ENCODE measurements at places on chromosomes 7 and 10.

- DNase-seq = no peak
These were observed 41.1 kb downstream of the GNAI1 start for GRCh38 chr7:80175744-80176143.

DNA sequence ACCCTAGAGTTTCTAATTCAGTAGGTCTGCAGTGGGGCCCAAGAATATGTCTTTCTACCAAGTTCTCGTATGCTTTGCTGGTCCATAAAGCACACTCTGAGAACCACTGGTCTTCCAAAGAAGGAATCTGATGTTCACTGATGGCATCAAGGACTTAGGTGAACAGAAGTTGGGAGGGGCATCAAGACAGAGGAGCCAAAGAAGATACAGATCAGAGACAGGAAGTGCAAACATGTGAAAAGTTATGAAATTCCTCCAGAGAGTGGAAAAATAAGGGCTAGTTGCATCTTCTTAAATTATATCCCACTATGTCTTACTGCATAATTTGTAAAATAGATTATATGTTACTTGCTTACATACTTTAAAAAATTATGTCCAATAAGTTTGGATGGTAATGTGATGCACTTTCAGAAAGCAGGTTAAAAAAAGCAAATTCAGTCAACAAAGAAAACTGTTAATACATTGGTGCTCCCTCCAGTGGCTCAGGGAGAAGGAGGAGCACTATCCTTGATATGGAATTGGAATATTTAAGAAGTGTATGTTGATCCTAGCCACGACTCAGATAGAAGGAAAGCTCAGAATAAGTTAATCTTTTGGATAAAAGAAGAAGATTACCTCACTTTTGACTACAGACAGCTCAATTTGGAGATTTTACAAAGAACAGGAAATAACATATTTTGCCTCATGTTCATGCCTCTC, 35.8 kb downstream of the CREB3L2 start:
- DNase-seq = no peak

GRCh38 chr7:137305901-137306621, 37.5 kb downstream of the PTN start:
- DNase-seq = no peak

GRCh38 chr10:50416181-50416824, 165.0 kb upstream of the ASAH2 start:
- no peak for DNase-seq

DNA sequence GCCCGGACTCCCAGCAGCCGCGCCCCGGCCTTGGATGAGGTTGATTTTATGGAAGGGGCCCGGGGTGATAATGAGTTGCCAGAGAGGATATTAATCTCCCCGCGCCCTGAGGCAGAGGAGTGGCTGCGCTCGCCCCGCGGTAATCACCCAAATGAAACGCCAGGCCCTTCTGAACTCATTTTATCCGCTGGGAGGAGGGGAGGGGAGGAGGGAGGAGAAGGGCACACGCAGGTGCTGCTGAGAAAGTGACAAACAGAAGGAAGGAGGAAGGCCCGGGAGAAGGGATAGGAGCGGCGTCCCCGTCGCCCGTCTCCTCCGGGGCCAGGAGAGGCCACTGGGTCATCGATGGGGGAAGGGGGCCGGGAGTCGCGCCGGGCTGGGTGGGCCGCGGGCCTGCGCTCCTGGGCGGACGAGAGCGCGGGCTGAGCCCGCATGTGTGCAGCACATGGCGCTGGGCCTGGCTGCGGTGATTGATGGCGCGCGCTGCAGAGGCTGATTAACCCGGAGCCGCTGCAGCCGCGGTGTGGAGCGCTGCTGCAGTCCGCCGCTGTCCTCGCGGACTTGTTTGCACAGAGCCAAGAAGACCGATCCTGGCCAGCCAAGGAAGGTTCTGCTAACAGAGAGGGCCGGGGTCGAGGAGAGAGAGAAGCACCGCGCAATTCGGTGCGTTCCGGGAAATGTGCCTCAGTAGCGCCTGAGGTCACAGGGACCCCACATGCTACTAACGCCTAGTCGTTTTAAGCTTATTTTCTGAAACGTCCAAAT, 6.5 kb downstream of the MNX1 start:
- DNase-seq = no peak

- DNase-seq = no peak
These were observed 1.3 kb upstream of the BMI1 start for GRCh38 chr10:22319547-22319979.

DNA sequence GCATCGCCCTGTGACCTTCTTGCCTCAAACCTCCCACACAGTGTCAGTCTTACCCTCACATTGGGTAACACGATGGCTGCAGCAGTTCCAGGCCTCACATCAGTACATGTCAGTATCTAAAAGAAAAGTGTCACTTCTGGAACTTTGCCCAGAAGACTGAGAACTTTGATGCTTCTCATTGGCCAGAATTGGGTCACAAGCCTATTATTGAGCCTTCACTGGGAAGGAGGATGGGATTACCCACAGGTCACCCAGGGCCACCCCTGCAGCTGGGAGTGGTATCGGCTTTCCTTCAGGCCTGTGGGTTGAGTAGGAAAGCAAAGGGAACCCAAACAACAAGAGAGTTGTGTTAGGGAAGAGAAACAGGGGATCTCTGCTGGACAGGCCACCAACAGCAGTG, 111.5 kb downstream of the NPY start:
- DNase-seq = no peak

GRCh38 chr10:69311309-69311708, 33.0 kb downstream of the HK1 start:
- no peak for DNase-seq

GRCh38 chr10:17518338-17518737, 63.9 kb upstream of the ST8SIA6 start:
- DNase-seq = no peak

- no peak for DNase-seq
These were observed 114.6 kb downstream of the CPED1 start for GRCh38 chr7:121103086-121103485.

- no peak for DNase-seq
These were observed 41.5 kb upstream of the CXCL12 start for GRCh38 chr10:44426247-44427034.

GRCh38 chr10:110034596-110034995, 26.8 kb downstream of the ADD3 start:
- DNase-seq = no peak

- no peak for DNase-seq
These were observed 63.7 kb downstream of the PROSER2 start for GRCh38 chr10:11886851-11887250.

GRCh38 chr10:35058134-35058533, 32.0 kb downstream of the CUL2 start:
- no peak for DNase-seq

DNA sequence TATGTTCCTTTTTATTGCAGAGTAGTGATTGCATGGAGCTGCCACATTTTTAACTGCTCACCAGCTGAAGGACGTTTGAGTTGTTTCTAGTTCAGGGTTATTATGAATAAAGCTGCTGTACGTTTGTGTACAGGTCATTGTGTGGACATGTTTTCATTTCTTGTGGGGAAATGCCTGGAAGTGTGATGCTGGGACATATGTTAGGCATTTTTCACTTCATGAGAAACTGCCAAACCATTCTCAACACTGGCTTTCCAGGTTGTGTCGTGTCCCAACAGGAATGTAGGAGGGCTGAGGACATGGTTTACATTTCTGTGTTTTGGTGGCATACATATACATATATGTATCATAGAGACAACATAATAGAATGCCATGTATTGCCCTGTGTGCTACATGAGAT, 73.0 kb downstream of the NEURL1 start:
- DNase-seq = no peak

DNA sequence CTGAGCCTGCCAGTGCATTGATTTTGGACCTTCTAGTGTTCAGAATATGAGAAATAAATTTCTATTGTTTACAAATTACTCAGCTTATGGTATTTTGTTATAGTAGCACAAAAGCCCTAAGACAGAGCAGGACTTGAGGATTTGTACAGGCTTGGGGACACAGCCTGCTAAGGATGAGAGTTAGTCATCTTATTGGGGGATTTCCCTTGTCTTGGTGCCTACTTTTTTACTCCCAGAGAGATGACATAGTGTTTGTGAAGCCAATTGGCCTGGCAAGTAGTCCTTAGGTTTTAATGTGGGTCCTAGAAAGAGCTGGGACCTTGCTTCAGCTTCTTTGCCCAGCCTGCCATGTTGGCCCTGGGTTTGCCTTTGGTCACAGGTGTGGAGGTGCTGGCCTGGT, 364.0 kb downstream of the REEP3 start:
- DNase-seq = no peak

DNA sequence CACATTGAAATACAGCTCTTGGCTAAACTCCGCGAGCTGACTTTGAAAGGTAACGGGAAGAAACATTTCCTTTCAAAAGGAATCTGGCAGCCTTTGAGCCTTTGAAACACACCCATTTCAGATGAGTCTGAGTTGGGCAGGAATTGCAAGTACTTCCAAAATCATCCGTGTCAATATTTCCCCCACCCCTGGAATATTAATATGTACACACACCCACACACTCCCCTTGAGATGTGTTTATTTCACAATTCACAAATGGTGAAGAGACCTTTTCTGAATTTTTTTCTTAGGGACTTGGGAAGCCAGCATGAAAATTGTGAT, 438.7 kb upstream of the NRP1 start:
- no peak for DNase-seq

DNA sequence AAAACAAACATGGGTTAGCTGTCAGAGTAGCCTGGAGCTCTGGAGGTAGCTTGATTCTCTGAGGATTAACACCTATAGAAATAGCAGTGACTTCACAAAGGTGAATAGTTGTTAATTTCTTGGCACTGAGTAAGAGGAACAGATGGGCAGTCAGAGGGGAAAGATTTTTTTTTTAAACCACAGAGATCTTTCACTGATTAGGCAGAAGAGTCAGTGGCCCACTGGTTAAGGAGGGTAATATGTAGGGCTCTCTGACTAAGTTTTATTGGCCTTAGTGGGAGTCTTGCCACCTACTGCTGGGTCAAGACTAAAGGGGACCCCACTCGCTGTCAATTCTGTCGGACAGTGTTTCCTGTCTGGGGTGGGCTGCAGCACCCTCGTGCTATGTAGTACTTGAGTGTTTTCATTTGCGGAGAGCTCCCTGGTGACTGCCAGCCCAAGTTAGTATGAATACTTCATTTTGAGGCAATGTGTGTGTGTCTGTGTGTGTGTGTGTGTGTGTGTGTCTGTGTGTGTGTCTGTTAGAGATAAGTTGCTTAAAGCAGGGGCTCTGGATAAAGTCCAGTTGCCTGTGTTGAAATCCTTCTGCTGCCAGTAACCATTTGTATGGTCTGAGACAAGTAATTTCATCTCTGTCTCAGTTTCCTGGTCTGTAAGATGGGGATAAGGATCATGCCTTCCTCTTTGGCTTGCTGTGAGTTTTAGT, 145.2 kb downstream of the ARID5B start:
- no peak for DNase-seq

DNA sequence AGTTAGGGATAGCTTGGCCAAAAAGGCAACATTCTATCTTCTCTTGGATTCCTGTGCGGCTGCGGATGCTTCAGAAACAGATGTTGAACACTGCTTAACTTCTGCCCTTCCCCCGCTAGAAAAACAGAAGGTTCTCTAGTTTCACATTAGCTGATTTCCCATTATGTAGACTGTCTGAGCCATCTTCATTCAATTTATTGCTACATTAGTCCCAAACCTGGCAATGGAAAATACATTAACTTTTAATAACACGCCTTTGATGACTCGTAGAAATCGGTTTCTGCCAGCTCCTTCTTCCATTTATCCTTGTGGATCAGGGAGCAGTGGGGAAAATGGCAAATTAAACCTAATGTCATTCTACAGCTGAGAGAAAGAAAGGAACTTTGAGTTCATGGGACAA, 119.9 kb downstream of the SLC16A9 start:
- no peak for DNase-seq

- DNase-seq = no peak
These were observed 14.8 kb downstream of the STEAP1B start for GRCh38 chr7:22485189-22485588.

DNA sequence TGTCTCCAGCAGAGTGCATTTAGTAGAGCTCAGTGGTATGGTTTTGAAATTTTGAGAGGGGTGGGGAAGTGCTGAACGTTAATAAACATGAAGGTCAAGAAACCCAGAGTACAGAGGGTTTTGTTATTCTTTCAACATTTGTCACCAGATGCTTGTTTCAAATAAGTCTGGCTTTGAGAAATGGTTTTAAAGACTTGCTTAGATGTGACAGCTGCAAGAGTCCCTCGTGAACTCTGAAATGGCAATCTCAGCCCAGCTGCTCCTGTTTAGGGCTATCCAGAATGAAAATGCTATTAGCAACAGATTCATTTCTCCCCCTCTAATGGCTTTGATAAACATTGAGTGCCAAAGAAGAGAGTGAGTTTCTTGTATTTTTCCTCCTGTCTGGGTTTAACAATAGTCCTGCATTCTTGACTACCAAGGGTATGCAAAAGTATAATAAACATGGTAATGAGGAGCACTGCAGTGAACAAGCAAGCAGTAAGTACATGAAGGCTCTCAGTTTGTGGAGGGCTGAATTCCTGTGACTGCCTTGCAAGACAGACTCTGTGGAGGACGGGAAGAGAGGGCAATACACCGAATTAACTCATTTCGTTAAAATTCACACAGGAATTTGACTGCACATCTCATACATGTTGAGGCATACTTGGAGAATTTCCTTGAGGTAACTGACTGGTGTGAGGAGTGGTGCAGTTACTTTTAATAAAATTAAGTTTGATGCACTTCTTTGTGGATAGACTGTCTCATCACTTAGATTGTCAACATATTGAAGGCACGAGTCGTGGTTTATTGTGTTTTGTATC, 490.9 kb downstream of the REEP3 start:
- no peak for DNase-seq

DNA sequence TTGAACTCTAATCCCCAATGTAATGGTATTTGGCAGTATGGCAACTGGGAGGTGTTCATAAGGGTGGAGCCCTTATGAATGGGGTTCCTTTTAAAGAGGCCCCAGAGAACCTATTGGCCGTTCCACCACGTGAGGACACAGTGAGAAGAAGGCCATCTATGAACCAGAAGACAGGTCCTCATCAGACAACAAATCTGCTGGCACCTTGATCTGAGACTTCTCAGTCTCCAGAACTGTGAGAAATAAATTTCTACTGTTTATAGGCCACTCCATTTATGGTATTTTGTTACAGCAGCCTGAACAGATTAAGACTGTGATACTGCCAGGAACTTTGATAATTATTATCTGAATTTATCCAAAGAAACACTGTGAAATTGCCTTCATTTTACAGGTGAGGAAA, 132.3 kb downstream of the GLI3 start:
- no peak for DNase-seq

- DNase-seq = no peak
These were observed 51.5 kb downstream of the LRRC4 start for GRCh38 chr7:127979728-127980126.

GRCh38 chr7:64775289-64775688, 18.9 kb upstream of the ZNF138 start:
- DNase-seq = no peak

- no peak for DNase-seq
These were observed 190.1 kb upstream of the SLC26A5 start for GRCh38 chr7:103636153-103636552.

DNA sequence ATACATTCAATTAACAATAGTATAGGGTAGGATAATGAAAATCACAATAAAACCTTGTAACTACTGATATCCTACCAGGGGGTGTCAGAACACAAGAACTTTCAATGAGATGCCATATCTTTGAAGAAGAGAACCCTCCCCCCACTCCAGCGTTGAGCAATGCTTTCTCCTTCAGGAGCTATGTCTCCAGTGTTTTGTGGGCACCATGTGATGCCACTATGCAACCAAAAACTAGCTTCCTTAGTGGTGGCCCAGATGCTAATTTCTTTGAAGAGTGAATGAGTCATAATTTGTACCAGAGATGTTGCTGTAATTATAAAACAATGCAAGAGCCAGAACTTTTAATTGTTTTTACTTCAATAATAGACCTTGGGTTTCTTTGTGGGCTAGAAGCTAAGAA, 76.0 kb upstream of the ADO start:
- no peak for DNase-seq
